ENCODE measurements at places on chromosomes 1 and 21.

- DNase-seq = no peak
Measured at GRCh38 chr1:66779475-66780078, 21.5 kb downstream of the INSL5 start.

DNA sequence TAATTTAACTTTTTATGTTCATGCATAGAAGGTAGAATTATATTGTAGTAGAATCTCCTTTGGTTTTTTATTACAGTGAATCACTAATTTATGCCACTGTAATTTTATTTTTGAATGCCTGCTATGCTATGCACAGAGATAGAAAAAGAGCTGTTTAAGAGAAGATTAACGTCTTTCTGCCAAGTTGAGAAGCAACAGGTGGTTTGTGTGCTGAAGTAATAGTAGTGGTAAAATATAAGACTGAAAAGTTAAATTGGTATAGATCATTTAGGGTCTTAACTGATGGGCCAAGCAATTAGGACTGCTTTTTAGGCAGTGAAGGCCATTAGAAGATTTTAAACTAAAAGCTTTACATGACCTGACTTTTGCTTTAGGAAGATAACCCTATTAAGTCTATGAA lies 115.1 kb downstream of the SYT14 start:
- DNase-seq = no peak

DNA sequence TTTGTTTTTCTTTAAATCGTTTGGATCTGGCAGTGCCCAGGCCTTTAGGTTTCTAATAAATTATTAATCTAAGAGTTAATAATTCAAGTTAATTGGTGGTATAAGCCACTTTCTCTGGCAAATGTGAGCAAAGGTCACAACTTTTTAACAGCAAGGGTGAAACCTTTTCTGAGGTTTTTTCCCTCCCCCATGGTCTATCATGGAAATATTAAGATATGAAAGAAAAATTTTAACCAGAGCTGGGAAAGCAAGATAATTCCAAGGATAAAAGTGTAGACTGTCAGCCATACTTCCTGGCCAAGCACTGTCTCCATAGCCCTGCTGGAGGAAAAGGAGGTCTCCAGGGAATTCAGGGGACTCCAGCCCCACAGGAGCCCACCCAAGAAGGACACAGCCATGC lies 341.2 kb downstream of the SETD4 start:
- no peak for DNase-seq

GRCh38 chr1:156143765-156144489 lies 9.5 kb upstream of the SEMA4A start:
- no peak for DNase-seq

DNA sequence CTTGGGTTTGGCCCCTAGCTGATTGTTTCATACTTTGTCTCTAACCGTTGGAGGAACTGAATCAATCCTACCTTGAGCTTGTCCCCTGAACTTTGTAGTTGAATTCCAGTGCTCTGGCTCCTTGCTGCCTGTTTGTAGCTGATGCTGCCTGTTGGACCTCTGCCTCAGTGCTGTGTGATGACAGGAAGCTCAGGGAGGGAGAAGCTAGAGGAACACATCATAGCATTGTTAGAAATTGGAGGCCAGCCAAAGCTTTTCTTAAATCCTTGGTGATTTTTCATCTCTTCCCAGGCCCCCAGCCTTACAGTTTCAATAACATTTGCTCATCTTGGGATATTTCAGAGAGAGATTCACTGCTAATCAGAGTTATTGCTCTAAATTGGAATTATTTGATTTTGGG lies 34.0 kb downstream of the MACF1 start:
- peak; percentile 59 for DNase-seq

Data from cardiac muscle cell (in vitro differentiated cells and primary cell).